ENCODE measurements at places on chromosomes 4 and X. TPM values are rescaled to one million over a fixed set of nuclear protein-coding genes. Genes with fewer than 3 reads are reported as not detected.

The ANXA10 gene
- total RNA-seq, result 25.3 TPM

The G6PD gene
- total RNA-seq, result 90.3 TPM

The KDM5C gene
- 63.4 TPM for total RNA-seq

The FHL1 gene
- 12.9 TPM for total RNA-seq

The ZCCHC12 gene
- under 0.01 TPM for total RNA-seq

The CXCL10 gene
- total RNA-seq, result 0.09 TPM

The BRS3 gene
- not detected for total RNA-seq

The TLR6 gene
- 1.4 TPM for total RNA-seq

The AWAT2 gene
- not detected for total RNA-seq

The POU3F4 gene
- total RNA-seq, result not detected

The PDZD4 gene
- 0.14 TPM for total RNA-seq

The KLHL4 gene
- total RNA-seq, result 0.43 TPM

The CT47B1 gene
- total RNA-seq, result not detected

The PAGE4 gene
- not detected for total RNA-seq

The PF4V1 gene
- total RNA-seq, result 51.0 TPM

The NEXMIF gene
- total RNA-seq, result 0.09 TPM

The OPRPN gene
- not detected for total RNA-seq

The ARHGAP24 gene
- total RNA-seq, result 55.5 TPM

The NPY5R gene
- not detected for total RNA-seq

The TKTL2 gene
- total RNA-seq, result not detected

The SPANXA1 gene
- 0.28 TPM for total RNA-seq

The IL13RA1 gene
- 56.0 TPM for total RNA-seq

The RAB33A gene
- total RNA-seq, result 2.4 TPM

The TBC1D9 gene
- total RNA-seq, result 26.5 TPM

The NKX6-1 gene
- not detected for total RNA-seq

The GPAT3 gene
- 7.7 TPM for total RNA-seq

The CCDC110 gene
- total RNA-seq, result 2.0 TPM

The ARHGEF9 gene
- total RNA-seq, result 10.4 TPM

The ETNPPL gene
- not detected for total RNA-seq
